ENCODE measurements at places on chromosomes 12 and 14.

DNA sequence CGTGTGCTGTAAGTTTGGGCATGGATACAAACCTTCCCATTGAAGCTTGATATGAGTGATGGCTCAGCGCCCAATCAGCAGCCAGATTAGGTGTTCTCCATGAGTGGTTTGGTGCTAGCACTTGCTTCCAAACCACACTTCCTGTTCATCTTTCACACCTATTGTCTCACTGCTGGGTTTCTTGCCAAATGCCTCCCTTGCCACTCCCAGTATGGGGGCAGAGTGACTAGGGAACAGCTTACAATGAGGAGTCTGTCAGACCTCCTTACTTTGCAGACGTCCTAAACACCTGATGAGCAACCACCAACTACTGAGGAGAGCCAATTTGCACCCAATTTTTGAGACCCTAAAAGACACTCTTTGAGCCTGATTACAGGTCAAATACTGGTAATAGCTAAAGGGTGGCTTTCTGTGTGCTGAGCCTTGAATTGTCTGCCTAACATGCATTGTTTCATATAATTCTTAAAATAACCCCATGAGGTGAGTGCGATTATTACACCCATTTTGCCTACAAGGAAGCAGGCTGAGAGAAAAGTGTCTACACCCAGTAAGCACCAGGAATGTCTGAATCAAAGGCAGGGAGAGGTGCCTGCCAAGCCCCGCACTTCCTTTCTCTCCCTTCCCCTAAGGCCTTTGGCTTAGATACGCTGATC is 48.4 kb upstream of the FOS start:
- no peak for DNase-seq

- peak; percentile 75 for DNase-seq
These were observed 186.7 kb upstream of the NEDD1 start for GRCh38 chr12:96720363-96720705.

- peak; percentile 22 for DNase-seq
These were observed 64.9 kb upstream of the KCNA5 start for GRCh38 chr12:4978737-4979136.

GRCh38 chr12:71503579-71504391 is 64.2 kb downstream of the LGR5 start:
- peak; percentile 12 for DNase-seq

- no peak for DNase-seq
These were observed 5.5 kb downstream of the LGR5 start for GRCh38 chr12:71445071-71445470.

- no peak for DNase-seq
These were observed 604 bp upstream of the MAGOHB start for GRCh38 chr12:10614056-10614370.

DNA sequence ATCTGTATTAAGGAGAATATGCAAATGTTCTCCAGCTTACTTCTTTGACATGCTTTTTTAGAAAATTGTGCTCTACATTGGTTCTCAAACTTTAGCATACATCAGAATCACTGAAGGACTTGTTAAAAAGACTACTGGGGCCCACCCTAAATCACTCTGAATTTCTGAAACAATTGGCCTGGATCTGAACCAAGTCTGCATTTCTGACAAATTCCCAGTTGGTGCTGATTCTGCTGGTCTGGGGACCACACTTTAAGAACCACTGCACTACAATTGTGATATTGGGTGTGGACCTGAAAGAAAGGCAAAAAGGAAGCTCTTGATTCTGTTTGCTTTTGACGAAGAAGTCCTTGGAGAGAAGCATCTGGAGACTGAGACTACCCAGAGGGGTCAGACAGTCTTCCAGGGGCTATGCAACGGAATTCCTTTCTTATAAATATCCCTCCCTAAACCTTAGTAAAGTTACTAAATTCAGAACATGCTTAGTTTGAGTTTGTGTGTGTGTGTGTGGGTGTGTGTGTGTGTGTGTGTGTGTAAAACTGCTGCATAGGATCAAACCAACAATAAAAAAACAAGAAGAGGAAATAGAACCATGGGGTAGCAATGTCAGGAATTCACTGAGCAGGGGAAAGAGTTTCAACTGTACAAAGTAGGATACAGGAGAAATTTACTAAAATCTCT is 36.8 kb downstream of the EAPP start:
- no peak for DNase-seq

GRCh38 chr12:32083489-32083888 is 23.2 kb upstream of the BICD1 start:
- DNase-seq: no peak

GRCh38 chr12:80709811-80710726 is 2.6 kb downstream of the MYF6 start:
- no peak for DNase-seq

DNA sequence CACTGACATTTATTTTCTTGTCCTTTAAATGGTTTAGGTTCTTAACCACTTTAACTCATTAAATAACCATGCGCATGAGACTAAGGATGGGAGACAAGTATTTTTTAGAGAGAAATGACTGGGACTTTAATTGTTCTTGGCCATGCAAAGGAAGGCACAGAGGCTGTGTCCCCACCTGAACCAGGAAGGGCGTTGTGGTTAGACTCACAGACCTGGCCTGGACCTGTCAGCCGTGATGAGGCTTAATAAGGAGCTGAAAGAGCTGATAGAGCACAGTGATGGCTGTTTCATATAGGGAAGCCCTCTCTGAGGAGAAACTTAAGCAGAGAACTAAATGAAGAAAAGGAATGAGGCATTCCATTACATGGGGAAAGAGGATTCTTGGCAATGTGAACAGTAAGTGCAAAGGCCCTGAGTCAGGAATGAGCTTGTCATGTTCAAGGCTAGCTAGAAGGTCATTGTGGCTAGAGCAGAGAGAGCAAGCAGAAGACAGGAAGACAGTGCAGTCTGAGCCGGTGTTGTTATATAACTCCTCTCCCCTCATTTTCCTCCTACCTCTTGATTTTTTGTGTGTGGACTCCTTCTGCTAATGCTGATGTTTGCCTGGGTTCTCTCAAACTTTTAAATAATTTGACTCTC is 74.4 kb upstream of the ANO4 start:
- no peak for DNase-seq
